ENCODE measurements at places on chromosomes 6 and 20.

DNA sequence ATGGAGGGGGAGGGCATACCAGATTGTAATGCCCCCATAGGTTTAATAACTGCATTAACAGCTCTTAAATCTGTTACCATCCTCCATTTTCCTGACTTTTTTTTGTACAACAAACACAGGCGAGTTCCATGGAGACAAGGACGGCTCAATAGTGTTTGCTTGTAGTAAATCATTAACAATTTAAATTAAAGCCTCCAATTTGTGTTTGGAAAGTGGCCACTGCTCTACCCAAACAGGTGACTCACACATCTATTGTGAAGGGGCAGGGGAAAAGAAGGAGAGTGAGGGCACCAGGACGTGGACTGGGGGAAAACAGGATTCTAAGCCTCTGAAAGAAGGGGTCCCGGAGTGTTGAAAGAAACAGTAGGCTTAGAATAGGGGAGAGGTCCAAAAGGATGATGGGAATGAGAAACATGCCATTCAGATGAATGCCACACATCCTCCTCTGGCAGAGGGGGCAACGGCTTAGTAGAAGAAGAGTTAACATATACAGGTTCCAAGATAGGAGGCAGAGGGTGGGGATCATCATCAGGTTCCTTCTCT, 6.9 kb downstream of the GLYATL3 start:
- no peak for DNase-seq

DNA sequence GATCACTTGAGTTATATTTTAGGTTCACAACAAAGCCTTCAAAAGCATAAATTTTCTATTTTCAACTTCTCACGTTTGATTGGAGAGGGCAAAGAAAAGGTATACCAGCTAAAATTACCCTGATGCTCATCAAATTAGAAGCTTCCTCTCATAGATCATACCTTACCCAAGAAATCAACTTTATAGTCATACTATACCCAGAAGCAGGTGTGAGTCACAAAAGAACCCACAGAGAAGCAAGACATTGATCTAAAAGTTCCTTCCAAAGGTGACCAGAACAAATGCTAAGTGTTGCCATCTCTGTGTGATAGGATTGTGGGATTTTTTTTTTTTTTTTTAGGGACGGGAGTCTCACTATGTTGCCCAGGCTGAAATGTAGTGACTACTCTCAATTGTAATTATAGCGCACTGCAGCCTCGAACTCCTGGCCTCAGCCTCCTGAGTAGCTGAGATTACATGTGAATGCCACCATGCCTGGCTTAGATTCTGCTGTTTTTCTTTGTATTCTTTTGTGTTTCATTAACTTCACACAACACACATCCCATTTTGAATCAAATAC, 3.3 kb downstream of the EIF2S2 start:
- DNase-seq: no peak

DNA sequence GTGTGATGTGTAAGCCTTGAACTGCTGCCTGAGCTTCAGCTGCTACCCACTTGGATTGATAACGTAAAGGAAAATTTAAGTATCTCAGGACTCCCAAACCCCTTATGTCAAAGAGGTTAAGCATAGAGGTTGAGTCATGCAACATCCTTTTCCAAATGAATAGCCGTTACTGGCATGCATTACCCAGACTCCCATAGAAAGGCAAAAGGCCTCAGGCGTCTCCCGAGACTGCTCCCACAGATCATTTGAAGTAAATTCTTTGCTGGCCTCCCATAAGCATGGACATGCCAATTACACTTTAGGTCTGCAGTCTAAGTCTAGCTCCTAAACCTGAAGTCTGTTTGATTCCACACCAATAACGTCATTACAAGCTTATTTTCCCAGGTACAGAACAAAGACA, 14.7 kb downstream of the IPCEF1 start:
- DNase-seq: no peak

DNA sequence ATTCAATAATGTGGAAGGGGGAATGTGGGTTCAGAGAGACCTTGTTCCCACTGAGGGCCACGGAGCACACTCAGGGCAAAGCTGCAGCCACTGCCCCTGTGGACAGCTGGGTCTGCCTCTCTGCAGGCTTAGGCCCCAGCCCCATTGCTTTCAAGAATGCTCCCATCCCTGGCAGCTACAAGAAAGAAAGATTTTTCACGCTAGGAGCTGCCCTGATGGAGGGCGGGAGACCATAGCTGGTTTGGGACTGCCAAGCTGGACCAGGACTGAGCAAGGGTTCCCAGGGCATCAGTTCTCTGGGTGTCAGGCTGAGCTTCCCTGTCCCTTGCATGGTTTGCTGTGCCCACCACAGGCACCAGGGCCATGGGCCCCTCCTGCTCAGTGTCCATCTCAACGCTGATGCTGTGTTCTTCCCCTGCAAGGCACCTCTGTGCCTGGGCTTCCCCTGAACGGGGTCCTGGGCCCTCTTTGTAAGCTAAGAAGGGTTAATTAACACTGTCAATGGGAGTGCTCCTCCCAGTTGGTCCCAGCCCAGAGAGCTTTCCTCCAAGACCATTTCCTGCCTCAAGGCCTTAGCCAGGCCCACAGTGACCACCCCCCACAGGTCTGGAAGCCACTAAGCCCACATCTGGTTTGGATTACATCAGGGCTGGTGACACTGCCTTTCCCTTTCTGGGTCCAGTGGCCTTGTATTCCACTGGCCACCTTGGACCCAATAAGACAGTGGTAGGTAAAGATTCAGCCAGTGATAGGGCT, 8.4 kb downstream of the FOXS1 start:
- DNase-seq: no peak

DNA sequence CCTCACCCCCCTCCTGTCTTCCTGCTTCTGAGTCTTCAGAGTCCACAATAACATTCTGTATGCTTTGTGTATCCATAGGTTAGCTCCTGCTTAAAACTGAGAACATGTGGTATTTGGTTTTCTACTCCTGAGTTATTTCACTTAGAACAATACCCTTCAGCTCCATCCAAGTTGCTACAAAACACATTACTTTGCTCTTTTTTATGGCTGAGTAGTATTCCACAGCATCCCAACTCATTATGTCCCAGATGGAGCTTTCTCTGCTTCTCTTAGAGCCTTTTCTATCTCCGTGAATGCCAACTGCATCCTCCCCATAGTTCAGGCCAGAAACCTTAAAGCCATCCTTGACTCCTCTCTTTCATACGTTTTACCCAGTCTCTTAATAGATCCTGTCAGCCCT, 55.8 kb downstream of the STMND1 start:
- no peak for DNase-seq

- DNase-seq: no peak
Observed at GRCh38 chr6:127539272-127539671, 20.1 kb upstream of the MTCL3 start.

DNA sequence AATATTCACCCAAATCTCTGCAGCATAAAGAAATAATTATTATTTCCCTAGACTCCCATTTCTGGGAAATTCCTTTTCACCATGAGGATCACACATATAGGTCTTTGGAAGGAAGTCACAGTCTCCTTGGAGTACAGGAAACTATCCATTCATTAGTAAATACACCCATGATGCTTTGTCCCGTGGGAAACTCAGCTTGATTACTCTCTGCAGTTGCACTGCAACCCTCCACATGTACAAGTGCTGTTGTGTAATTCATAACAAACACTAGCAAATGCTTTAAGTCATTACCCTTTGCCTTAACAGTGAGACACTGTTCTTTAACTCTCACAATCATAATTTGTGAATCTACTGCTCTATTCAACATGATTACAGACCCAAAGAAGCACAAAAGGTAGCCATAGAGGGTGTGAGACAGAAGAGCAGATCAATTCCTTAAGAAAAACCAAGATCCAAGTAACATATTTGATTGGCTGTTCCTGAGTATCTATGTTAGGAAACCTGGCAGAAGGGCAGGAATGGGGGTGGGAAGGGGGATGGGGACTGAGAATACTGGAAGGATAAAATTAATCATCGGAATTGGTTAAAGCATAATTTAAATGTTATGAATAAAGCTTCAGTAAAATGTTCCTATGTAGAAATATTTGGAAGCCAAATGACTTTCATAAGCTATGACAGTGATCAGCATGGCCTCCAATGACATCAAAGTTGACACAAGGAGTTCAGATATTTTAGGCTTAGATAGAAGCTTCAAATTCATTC, 268.0 kb downstream of the HACE1 start:
- no peak for DNase-seq

DNA sequence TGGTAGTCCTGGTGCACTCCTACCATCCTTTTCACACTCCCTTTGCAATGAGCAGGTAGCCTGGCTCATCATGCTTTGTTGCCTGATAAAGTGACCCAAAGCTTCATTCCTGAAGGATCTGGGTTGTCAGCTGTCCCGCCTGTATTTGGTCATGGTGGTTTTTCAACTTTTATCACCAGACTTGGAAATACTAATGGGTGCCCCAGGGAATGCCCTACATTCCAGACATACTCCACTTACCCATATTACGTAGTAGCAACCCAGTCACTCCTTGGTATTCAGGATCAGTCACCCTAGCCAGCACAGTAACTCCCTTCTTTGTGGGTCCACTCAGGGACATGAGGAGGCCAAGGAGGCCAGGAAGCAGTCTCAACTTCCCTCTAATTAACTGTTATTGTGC, 199.2 kb downstream of the MAFB start:
- DNase-seq: no peak

DNA sequence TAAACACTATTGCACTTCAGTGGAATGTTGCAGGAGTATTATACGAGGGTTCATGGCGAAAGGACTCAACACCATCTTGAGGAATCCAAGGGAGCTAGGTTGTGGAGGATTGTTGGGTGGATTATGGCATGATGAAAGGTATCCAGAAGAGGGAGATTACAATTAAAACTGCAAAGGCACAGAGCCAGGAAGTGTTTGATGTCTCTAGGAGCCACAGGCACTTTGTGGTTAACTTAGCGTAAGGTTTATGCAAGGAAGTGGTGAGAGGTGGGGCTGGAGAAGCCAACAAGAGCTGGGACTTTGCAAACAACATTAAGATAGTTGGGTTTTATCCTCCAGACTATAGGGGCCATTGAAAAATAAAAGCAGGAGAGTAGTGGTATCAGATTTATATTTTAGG, 86.6 kb upstream of the TPD52L1 start:
- no peak for DNase-seq

GRCh38 chr6:53119772-53120409, 28.8 kb downstream of the GCM1 start:
- no peak for DNase-seq

- no peak for DNase-seq
Observed at GRCh38 chr6:39424831-39425230, 102.3 kb upstream of the KCNK16 start.
